ENCODE measurements at places on chromosomes 5 and 9.

DNA sequence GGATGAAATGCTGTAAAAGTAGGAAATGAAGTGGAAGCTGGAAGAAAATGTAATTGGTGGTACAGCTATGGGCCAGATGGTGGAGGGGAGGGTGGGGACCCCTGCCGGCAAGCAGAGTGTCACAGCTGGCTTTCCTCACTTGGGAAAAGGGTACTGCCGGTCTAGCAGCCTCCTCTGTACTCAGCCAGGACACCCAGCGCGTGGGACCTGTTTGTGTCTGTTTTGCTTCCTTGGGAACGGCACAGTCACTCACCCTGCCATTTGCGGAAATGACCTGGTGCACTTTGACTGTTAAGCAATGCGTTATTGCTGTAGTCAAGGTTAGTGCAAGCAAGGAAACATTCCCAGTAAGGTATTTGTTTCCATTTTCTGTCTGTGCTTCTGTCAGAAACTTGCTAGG lies 10.1 kb downstream of the TMEM252 start:
- DNase-seq = no peak

DNA sequence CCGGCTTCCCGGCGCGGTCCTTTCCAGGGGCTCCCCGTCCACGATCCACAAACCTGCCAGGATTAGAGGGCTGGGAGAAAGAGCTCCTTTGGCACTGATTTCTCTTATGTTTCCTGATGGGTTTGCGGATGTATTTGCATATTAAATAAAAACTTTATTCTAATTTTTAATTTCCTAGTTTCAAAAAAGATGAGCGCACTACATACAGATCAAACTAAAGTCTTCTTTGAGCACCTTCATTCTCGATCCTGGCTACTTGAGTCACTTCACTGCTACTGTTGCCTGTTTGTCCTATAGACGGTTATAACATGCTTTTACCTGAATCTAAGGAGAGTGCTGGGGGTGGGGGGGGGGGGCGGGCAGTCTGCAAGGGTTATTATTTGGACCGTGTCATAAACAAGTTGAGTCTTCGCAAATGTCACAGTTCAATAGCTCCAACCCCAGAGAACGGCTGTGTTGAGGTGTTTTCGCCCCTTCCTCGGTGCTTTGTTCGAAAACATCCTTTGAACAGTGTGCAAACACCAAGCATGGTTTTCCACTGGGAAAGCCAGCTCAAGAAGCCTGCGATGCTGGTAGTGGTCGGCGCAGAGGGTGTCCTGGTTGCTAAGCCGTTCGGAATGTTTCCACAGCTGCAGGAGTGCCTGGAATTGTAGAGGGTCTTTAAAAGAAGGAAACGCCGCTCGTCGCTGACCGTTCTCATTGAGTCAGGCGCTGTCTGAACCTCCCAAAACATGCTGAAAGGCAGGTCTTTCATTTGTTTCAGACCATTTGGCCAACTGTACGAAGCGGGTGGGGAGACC lies 1.1 kb upstream of the STK10 start:
- no peak for DNase-seq

DNA sequence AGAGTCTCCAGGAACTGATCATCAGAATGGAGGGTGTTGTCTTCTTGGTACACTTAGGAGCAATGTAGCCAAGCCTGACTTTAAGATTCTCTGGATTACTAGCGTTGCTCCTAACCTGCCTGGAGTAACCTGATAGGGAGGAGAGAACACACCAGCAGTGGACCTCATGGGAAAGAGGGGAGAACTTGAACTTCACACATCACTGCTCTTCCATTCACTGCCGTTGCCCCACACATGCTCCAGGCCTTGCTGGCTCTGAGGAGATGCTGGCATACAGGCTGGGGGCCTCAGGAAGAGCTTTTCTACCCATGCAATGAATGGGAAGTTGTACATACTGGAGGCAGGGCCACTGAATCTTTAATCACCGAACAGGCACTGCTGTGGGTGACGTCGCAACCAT lies 60.3 kb upstream of the ADAMTS16 start:
- no peak for DNase-seq

GRCh38 chr9:118162716-118163115 lies 458.5 kb downstream of the TLR4 start:
- no peak for DNase-seq

- DNase-seq = no peak
These were observed 290.8 kb downstream of the YTHDC2 start for GRCh38 chr5:113804264-113804663.

All from stimulated activated CD4-positive, alpha-beta T cell treated with anti-CD3 and anti-CD28 coated beads, Interleukin-1b, Interleukin-23, amount 100 ng/mL, for 1 hour (primary cell).